ENCODE measurements at places on chromosomes 2 and 18. TPM values are rescaled to one million over a fixed set of nuclear protein-coding genes. Genes with fewer than 3 reads are reported as not detected.

DNA sequence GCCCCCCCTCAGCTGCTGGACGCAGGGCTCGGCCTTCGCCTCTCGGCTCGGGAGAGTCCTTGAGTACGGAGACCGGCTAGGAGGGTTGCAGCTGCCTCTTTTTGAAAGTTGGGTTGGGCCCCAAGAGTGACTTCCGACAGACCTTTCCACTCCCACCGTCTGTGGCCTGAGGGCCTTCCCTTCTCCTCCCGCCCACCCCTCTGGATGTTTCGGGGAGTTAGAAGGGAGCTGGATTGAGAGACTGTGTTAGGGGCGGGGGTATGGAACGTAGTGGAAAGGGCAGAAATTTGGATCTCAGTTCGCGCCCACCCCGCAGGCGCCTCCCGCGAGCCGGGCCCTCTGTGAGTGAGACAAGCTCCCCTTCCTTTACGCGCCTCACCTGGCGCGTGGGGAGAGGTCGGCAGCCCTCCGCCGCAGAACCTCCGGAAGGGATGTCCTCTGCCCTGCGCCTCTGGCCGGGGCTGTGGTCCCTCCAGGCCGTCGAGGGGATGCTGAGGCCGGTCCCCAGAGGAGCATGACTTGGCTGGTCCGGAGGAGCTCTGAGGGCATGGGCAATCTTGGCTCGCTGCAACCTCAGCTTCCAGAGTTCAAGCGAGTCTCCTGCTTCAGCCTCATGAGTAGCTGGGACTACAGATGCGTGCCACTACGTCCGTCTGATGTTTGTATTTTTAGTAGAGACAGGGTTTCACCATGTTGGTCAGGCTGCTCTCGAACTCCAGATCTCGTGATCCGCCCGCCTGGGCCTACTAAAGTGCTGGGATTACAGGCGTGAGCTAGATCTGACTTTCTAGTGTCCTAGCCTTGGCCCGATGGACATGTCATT lies 15.9 kb downstream of the C2orf74 start:
- DNase-seq = peak; percentile 51

The MARCO gene
- total RNA-seq = 7.2 TPM

- DNase-seq = no peak
These were observed 7.9 kb downstream of the PPP3R1 start for GRCh38 chr2:68244456-68244855.

- DNase-seq = no peak
These were observed 2040.1 kb upstream of the LRRTM1 start for GRCh38 chr2:82344670-82345069.

DNA sequence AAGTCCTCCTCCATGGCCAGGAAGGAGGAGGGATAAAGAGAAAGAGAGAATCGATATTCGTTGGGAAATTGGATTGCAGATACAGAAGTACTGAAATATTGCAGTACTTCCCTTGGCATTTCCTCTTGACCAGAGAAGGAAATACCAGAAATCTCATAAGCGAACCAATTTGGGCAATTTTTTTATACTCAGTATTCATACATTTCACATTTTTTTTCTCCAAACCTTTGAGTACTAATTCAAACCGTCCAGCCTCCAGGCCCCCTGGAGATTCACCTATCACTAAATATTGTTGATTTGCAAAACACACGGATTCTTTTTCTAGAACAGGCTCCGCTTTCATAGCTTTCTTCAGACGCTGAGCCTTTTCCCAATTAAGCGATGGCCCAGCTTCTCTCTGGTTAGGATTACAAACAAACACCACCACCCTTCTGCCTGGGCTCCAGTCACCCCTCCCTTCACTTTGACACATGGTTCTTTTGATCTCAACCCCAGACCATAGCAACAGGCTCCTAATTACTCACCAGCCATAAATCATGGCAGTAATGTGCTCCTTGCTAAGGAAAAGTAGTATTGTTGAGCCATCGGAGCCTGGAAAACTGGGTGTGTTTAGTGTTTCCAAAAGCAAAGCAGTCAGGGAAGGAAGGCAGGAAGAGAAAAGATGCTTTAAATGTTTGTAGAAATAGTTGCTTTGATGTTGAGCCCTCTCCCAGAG lies 138.4 kb upstream of the CCDC68 start:
- no peak for DNase-seq

DNA sequence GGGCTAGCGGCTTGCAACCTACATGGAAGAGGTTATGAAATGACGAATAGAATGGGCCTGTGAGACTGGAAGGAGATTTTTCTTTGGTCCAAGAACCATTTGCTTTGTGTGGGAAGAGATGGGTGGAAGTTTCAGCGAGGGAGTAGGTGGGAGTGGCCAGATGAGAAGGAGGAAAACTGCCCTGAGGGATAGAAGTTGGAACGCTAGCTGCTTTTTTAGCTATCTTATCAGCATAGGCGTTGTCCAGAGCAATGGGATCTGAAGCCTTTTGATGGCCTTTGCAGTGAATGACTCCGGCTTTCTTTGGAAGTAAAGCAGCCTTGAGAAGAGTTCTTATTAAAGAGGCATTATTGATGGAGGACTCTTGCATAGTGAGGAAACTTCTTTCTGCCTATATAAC lies 52.4 kb downstream of the SPTBN1 start:
- DNase-seq = no peak

GRCh38 chr2:191165176-191165643 lies 14.4 kb upstream of the STAT4 start:
- no peak for DNase-seq

DNA sequence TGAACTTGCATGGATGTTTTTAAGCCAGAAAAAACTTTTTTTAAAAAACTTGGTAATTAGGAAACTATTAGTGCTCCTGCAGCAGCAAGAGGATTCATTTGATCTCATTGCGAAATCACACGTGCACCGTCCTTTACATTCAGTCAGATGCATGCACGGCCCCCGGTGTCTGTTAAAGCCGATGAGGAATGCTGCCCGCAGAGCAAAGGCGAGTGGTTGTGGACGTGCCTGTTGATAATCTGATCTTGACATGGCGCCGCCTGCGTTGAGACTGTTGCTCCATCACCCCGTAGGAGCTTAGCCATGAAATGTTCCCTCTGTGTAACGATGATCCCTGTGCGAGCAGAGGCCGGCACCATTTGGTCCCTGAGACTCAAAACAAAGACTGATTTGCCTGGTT lies 300.0 kb downstream of the GBX2 start:
- peak; percentile 49 for DNase-seq

GRCh38 chr2:45274250-45274926 lies 265.1 kb upstream of the SIX2 start:
- DNase-seq = no peak

DNA sequence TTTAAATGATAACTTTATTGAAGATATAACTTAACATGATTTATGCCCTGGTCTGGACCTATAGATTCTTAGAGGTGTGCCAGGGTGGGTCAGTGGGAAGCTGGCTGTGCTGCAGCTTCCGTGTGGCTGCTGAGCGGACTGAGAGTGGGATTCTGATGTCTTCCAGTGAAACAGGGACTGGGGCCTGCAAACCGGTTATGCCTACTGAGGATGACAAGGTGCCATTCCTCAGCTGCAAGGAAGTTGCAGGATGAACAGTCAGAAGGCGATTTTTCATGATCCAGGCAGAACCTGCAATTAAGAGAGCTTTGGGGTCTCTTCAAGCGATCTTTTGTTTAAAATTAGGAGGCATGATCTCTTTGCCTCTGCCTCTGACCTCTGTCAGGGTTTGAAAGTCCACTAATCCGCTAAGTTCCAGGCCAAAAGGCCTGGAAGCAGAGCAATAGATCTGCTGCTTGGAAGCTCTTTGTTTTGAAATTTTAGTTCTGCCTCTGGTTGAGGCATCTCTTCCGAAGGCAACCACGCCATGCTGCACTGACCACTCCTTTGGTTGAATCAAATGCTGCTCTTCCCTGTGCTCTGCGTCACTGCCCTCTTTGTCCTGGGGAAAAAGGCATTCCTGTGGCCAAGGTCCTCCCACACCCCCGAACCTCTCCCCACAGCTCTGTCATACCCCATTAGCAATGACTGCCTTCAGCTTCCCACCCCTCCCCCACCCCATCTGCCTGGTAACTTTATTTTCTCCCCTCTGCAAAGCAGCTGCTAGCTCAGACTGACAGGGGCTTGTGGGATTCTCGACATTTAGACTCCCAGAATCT lies 2.0 kb downstream of the TMEM169 start:
- DNase-seq = no peak

- DNase-seq = no peak
These were observed 62.2 kb downstream of the RBMS1 start for GRCh38 chr2:160431441-160431840.

- no peak for DNase-seq
These were observed 33.7 kb downstream of the FASTKD2 start for GRCh38 chr2:206799083-206799482.

The SAG gene
- not detected for total RNA-seq

GRCh38 chr2:203549406-203549805 lies 14.3 kb upstream of the RAPH1 start:
- DNase-seq = no peak

GRCh38 chr2:172012677-172013391 lies 13.1 kb downstream of the METAP1D start:
- DNase-seq = no peak

DNA sequence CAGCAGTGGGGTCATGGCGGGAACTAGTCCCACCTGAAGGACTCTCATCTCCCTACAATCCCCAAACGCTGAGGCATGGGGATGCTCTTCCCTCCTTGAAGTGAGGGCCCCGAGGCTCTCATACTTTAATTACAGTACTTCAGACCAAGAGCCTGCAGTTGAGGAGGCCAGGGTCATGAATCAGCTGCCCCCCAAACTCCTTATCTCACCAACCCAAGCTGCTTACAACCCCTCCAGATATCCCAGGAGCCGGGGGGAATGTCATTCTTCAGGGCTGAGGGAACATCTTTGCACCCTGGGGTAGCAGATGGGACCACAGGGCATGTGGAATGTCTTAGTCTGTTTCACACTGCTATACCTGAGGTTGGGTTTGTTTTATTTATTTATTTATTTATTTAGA lies 2.8 kb upstream of the CAPN10 start:
- DNase-seq = peak; percentile 8

The CRYGC gene
- total RNA-seq = not detected

- no peak for DNase-seq
These were observed 187.2 kb downstream of the BCL11A start for GRCh38 chr2:60366135-60366712.

- peak; percentile 32 for DNase-seq
These were observed 1.0 kb upstream of the B3GNT7 start for GRCh38 chr2:231394211-231395141.

The DUSP2 gene
- total RNA-seq = 1.9 TPM

The ZDBF2 gene
- 6.6 TPM for total RNA-seq

- DNase-seq = no peak
These were observed 42.6 kb downstream of the FAP start for GRCh38 chr2:162200636-162201035.

The GEN1 gene
- total RNA-seq = 4.2 TPM

DNA sequence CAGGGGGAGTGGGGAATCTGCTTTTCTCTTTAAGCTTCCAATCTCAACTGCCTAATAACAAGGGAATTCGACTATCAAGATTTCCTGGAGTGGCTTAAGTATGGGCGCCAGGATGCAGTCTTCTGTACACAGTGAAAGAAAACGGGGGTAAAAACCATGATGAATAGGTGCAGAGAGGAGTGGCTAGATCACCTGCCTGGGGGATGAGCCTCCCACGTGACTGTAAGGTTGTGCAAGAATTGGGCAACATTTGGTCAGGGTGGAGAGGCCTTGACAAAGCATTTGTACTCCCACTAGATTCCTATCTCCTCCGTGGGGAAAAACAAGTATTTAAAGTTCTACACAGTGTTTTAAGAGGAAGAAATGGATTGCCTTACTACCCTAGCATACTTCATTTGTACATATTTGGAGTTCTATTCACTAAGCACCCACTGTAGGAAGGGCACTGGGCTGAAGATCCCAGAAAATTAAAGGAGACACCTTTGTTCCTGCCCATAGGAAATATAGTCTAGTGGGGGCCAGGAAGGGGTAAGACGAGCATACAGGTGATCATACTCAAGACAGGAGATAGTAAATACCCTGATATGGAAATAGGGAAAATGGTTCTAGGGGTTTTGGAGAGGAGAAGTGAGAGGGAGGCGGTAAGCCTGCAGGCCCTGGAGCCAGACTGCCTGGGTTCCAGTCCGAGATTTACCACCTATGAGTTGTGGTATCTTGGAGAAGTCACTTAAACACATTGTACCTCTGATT lies 29.2 kb downstream of the EPAS1 start:
- no peak for DNase-seq

DNA sequence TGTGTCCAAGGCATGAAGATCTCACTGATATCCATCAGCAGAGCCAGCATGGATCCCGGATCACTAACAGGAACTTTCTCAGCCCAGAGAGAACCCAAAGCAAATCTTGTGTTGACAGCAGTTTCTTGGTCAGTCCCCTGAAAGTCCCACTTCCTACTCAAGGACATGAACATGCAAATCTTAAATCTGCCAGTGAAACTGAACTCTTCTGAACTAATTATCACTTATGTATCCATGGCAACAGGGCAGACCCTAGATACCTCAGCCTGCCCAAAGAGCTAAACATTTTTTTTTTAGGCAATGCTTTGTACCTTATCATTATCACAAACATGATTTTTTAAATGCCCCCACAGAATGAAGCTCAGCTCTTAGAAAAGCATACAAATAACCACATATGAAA lies 127.8 kb upstream of the DDX18 start:
- no peak for DNase-seq

DNA sequence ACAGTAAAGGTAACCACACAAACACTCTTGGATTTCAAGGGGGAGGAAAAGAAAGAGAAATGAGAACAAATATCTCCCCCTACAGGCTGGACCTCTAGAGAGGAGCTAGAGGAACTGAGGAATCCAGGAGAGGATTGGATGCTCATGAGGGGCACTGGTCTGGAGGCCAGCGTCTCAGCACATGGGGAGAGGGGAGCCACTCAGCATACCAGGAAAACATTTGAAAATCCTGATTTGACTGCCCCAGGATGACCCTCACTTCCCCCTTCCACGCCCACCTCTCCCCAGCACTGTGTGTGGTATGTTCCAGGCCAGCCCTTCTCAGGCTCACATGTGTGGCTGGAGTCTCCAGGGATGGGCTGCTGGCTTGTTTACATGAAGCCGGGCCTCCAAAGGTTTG lies 396.8 kb upstream of the ID2 start:
- DNase-seq = no peak

The TOGARAM2 gene
- 43.9 TPM for total RNA-seq

DNA sequence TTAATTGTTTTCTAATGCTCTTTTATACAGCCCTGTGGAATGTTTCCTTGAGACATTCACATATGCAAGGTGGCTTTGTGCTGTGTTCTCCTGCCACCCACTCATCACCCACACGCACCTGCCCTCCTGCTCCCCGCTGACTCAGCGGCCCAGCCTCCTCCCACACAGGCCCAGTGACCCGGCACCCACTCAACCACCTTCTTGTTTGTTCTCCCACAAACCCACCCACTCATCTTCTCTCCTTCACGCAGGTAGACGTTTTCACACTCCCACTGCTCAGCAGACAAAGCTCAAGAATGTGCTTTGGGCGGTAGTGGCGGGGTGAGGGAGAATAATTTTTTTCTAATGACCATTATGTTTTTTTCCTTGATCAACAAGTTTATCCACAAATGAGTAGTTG lies 28.6 kb upstream of the NEMP2 start:
- DNase-seq = no peak

GRCh38 chr2:53865962-53866361 lies 6.2 kb upstream of the GPR75 start:
- no peak for DNase-seq

The KRTCAP3 gene
- not detected for total RNA-seq

The LYPD1 gene
- not detected for total RNA-seq

- no peak for DNase-seq
These were observed 83.7 kb downstream of the EN1 start for GRCh38 chr2:118763797-118764196.

The INO80B gene
- 16.4 TPM for total RNA-seq

The TCF4 gene
- 62.8 TPM for total RNA-seq

The LYPD6B gene
- total RNA-seq = not detected

- DNase-seq = no peak
These were observed 44.2 kb upstream of the MFF start for GRCh38 chr2:227280895-227281294.

- no peak for DNase-seq
These were observed 140.1 kb upstream of the SIX3 start for GRCh38 chr2:44801289-44801840.

Data from left ventricle myocardium superior (tissue), 1 donor.